ENCODE measurements at places on chromosomes 7 and 10.

- H3K4me3 ChIP-seq: no peak overlapping the region
- H3K27ac ChIP-seq: no peak overlapping the region
- no peak for DNase-seq
- H3K36me3 ChIP-seq: no peaks in the 10 kb centered on the region
- no peaks in the 10 kb centered on the region for H3K27me3 ChIP-seq
- H3K4me1 ChIP-seq: no peaks in the 10 kb centered on the region
Measured at GRCh38 chr7:13692548-13692947, 296.9 kb downstream of the ETV1 start.

- peaks cover 59% of the 10 kb centered on the region for H3K36me3 ChIP-seq
- no peak for DNase-seq
- no peaks in the 10 kb centered on the region for H3K27me3 ChIP-seq
- H3K4me1 ChIP-seq: no peaks in the 10 kb centered on the region
- no peak overlapping the region for H3K27ac ChIP-seq
- no peak overlapping the region for H3K4me3 ChIP-seq
Measured at GRCh38 chr7:149558149-149558861, 60.7 kb upstream of the ZNF746 start.

DNA sequence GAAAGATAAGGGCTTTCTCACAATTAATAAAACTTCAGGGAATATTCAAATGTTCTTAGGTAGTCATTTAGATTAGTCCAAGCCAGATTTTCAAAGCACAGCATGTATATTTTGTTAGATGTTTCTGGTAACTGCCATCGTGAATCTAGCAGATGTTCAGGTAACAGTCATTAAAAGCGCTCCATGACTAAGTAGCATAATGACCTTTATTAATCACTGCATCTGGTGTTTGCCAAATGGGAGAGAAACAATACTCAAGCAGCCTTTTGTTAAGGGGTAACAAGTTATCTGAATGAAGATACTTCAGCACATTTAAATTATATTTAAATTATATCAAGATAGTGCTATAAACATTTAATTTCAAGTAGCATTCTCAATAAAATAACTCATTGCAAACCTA, 47.5 kb downstream of the USP6NL start:
- H3K4me1 ChIP-seq: no peaks in the 10 kb centered on the region
- no peaks in the 10 kb centered on the region for H3K27me3 ChIP-seq

- DNase-seq: no peak
- no peaks in the 10 kb centered on the region for H3K36me3 ChIP-seq
- H3K27ac ChIP-seq: no peak overlapping the region
- no peak overlapping the region for H3K4me3 ChIP-seq
Measured at GRCh38 chr7:38021892-38022291, 101.5 kb downstream of the EPDR1 start.

DNA sequence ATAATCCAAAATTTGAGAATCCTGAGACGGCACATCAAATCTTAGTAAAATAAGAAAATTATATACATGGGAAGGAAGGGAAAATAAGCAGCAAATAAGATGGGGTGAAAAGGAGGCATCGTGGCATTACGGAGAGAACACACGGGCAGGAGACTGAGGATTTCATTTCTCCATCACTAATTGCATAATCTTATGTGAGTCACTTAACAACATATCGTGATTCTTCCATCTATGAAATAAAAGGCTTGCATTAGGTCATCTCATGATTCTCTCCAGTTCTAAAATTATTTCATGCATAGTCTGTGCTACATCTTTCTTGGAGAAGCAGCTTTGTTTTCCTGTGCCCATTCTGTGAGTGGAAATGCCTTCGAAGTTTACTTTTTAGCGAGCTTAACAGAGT, 288.7 kb downstream of the LRMDA start:
- no peak overlapping the region for H3K27ac ChIP-seq
- peaks cover 7% of the 10 kb centered on the region for H3K27me3 ChIP-seq
- no peaks in the 10 kb centered on the region for H3K4me1 ChIP-seq

DNA sequence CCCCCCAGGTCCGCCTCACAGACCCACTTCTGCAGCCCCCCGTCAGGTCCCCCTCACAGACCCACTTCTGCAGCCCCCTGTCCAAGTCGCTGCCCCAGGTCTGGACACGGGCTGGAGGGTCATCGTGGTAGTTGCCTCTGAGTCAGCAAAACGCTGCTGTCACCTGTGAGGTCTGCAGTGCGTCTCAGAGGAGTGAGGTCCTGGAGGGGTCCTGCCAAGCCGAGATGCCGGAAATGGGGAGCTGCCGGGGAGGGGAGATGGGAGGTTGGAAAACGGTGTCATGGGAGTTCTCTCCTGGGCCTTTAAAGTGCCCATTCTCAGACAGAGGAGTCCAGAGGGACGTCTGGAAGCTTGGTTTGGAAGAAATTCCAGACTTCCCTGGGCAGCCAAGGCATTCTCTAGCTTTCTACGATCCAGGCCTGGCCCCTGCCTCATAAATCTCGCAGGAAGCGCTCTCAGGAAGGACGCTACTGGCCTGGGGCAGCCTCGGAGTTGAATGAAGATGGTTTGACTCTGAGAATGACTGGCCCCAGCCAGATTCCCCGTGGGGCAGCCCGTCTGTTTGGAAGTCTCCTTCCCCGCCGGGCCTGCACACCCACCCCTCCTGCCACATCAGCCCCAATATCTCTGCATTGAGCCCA, 38.7 kb downstream of the CALML3 start:
- no peaks in the 10 kb centered on the region for H3K27me3 ChIP-seq
- no peak overlapping the region for H3K4me3 ChIP-seq
- no peak for DNase-seq
- no peaks in the 10 kb centered on the region for H3K36me3 ChIP-seq

Data from DND-41 (cell line).